Activated CD4-positive, alpha-beta memory T cell treated with anti-CD3 and anti-CD28 coated beads for 36 hours (primary cell): ENCODE measurements at places on chromosomes 12 and 14.

DNA sequence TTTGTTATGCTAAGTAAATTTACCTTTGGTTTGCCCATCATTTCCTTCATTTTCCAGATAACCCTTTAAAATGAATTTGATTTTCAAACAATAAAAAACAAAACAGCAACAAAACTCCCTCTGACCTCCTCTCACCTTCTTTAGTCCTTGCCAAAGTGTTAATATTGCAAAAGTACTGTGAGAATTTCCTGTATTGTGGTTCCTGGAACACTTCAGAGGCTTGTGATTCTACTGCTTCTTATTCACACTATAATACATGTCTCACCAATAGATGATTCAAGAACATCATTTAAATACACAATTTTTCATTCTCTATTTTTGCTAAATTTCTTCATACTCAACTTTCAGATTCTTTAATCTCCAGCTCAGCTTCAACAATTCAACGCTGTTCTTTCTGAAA lies at the start of gene KLRD1:
KLRD1 (plus strand) TSS at position 241 of the 400 bp plus-strand sequence. CDS start 208 bp downstream, outside the sequence.
- no peak for DNase-seq

- peak; percentile 56 for DNase-seq
These were observed 2.7 kb downstream of the PCNX4 start for GRCh38 chr14:60094306-60094897.

DNA sequence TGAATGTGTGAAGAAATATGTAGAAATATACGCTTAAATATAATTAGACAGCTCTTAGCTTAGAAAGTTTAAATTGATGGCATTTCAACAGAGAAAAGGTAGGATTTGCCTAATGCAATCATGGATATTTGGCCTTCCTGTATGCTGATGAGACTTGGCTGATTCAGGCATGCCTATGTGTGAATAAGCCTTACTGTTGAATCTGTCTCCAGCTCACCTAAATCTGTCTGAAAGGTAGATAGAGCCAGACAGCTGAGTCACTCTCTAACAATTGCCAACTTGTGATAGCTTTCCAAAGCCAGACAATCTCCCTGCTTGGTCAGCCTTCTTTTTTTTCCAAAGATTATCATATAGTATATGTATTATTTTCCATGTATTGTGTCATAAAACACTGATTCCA lies 92.8 kb upstream of the FLRT2 start:
- DNase-seq: no peak

- DNase-seq: no peak
These were observed 27.4 kb downstream of the TMEM63C start for GRCh38 chr14:77208979-77209318.

DNA sequence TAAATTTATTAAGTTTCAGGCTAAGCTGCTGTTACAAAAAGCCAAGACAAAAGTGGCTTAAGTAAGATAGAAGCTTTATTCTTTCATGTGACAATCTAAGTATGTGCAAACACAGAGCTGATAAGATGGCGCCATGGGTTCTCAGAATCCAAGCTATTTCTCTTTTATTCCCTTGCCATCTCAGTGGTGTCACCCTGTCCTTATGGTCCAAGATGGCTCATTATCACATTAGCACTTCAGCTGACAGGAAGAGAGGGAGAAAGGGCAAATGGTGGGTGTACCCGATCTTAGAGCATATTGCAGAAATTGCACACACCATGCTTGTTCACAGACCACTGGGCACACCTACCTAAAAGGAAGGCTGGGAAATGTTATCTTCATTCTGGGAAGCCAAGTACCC lies 211.7 kb downstream of the TMTC2 start:
- DNase-seq: no peak

GRCh38 chr12:116958402-116959197 lies 47.9 kb downstream of the FBXW8 start:
- DNase-seq: peak; percentile 60

DNA sequence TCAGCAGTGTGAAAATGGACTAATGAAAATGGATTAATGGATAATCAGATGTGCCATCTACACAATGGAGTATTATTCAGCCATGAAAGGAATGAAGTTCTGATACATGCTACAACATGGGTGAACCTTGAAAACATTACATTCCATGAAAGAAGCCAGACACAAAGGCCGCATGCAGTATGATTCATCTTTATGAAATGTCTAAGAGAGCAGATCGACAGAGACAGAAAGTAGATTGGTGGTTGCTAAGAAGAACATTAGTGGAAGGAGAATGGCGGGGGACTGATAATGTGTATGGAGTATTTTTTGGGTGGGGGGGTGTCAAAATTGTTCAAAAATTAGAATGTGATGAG lies 47.3 kb downstream of the PRKAB1 start:
- no peak for DNase-seq

DNA sequence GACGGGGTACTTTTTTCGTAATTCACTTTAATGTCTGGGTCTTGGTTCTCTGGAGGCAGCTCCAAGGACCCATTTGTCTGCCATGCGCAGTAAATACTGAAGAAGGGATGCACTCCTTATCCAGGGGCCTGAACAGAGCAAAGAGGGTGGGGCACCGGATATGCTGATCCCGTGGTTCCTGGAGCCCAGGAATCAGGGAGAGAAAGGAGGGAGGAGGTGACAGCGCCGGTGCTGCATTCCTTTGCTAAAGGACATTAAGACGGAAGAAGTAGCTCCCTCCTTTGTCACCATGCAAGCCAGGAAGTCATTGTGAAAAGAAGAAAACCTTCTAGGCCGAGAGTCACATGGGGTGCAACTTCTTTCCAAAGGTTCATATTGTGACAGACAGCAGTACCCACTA lies 1057.7 kb downstream of the VRK1 start:
- DNase-seq: no peak

DNA sequence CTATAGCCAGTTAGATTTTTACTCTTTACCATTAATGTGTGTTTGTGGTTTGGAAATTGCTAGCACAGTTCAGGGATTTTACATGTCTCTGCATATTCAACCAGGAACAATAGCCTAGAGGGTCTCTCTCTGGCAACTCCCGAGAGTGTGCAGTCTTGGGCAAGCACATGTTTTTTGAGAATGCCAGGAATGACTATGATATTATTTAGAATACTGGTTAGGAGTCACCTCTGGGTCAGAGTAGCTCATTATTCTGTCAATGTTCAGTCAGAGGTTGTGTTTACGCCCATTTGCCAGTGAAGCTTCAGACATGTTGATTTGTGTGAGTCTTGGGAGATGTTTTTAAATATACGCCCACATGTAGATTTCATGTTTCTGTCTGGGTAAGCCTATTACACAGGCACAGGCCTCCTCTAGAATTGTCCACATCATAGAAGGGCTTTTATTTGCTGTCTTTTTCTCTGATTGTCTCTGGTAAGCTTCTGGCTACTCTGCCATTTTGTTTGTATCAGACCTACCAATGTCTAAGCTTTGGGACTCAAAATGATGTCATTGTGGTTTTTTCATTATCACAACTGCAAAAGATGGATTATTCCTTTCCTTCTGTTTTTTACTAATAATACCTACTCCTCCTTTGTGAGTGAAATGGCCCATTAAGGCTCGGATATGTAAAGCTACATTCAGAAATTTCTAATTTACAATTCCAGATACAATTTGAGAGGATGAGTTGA lies 203.1 kb upstream of the PPFIA2 start:
- no peak for DNase-seq

DNA sequence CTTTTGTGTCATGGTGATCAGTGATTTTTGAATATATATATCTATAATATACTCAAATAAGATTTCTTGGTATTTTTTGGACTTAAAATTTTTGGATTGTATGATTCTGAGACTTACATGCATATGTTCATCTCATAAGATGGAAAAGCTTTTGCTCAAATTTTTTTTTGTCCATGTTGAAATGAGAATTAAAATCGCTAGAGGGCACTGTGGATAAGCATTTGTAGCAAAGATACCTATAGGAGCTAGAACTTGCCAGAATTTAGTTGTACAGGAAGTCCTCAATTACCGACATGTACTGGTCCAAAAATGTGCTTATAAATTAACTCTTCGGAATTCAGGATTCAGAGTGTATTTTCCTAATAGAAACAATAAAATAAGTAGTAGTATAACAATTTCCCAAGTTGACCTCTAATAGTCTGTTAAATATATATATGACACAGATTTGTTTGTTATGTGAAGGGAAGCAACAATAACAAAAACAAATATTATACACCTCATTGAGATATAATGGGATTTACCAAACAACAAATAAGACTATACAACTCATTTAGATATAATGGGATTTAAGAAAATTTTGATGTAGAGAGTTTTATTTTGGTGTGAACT lies 179.6 kb downstream of the TMEM117 start:
- no peak for DNase-seq

GRCh38 chr14:69855180-69855832 lies 23.9 kb upstream of the SMOC1 start:
- DNase-seq: no peak

- DNase-seq: no peak
These were observed 14.4 kb upstream of the GUCY2C start for GRCh38 chr12:14710632-14711320.

GRCh38 chr12:115455268-115455681 lies 771.3 kb upstream of the TBX3 start:
- no peak for DNase-seq

DNA sequence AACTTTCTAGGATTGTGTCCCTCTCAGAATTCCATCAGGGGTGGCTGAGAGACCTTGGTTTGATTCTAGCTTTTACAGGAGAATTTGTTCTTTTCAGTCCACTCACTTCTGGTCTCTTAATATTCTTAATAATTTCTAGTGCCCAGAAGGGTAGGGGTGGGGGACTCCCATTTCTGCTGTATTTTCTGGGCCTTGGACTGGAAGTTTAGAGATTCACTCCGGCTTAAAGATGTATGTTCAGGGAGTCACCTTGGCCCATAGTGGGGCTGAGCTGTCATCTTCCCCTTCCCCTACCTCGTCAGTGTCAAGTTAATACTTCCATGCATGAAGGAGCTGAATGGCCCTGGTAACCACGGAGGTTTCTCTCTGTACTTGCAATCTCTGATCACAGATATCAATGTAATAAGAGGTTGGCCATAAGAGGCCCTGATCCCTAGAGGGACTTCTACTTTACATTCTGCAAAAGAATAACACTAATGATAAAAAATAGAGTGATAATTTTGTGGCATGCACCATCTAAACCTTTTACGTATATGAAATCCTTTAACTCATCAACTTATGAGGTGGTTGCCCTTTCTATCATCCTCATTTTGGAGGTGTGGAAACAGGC lies 6.7 kb downstream of the KRT81 start:
- DNase-seq: no peak

DNA sequence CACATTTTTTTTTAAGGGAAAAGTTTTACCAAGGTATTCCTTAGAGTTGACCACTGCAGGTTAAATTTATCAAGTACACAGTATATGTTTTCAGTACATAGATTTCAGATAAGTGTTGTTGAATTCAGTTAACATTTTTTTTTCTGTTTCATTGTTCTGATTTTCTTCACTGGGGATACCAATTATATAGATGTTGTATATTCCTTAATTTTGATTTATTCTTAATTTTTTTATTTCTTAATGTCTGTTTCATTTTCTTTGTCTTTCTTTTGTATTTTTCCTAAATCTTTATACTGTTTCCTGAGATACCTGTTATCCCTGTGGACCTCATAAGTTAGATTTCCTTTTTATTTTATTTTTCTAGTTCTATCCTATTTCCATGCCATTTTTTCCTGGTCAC lies 234.8 kb downstream of the TTC6 start:
- no peak for DNase-seq

- DNase-seq: no peak
These were observed 653.5 kb downstream of the FSCB start for GRCh38 chr14:43853541-43853940.

GRCh38 chr14:32733015-32733414 lies 205.7 kb upstream of the NPAS3 start:
- no peak for DNase-seq

DNA sequence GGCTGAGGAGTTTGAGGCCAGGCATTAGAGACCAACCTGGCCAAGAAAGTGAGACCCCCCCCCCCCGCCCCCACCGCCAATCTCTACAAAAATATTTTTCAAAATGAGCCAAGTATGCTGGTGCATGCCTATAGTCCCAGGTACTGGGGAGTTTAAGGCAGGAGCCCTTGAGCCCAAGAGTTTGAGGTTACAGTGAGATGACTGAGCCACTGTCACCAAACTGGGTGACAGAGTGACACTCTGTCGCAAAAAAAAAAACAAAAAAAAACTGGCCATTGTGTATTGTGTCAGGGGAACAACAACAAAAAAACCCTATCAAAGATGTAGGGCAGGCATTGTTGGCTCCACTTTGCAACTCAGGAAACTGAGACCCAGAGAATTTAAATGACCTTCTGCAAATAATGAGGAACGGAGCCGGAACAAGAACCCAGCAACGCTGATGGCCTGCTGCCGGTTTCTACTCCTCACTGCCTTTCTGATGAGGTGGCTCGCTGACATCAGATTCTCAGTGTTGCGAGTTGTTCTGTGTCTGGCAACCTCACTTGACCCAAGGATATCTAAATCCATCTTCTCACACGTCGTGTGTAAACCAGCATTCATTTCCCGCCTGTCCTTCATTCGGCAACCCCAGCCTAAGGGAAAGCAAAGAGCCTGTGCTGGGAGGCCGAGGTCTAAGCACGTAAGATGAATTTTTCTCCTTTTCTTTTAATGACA lies 195.2 kb upstream of the CRY1 start:
- no peak for DNase-seq

GRCh38 chr14:45715946-45716345 lies 462.9 kb upstream of the MIS18BP1 start:
- DNase-seq: no peak

DNA sequence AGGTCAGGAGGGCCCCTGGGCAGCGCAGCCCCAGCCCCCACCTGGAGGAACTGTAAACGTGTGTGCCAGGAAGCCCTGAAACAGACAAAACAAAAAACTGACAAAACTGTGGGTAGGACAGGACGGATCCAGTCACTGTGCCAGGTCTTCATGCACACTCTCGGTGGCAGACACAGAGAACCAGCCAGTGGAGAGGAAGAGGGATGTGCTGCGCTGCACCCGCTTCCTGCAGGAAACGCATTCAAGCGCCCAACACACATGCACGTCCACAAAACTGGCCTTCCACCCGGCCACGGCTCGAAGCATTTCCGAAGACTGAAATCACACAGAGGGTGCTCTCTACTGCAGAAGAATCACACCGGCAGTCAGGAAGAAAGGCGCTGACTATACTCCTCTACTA lies 16.9 kb downstream of the BRF1 start:
- no peak for DNase-seq

- no peak for DNase-seq
These were observed 97.1 kb downstream of the TNFAIP2 start for GRCh38 chr14:103220134-103220981.

- DNase-seq: no peak
These were observed 38.7 kb downstream of the TTC8 start for GRCh38 chr14:88863167-88863566.

GRCh38 chr12:100324498-100324897 lies 32.4 kb upstream of the SLC17A8 start:
- no peak for DNase-seq

DNA sequence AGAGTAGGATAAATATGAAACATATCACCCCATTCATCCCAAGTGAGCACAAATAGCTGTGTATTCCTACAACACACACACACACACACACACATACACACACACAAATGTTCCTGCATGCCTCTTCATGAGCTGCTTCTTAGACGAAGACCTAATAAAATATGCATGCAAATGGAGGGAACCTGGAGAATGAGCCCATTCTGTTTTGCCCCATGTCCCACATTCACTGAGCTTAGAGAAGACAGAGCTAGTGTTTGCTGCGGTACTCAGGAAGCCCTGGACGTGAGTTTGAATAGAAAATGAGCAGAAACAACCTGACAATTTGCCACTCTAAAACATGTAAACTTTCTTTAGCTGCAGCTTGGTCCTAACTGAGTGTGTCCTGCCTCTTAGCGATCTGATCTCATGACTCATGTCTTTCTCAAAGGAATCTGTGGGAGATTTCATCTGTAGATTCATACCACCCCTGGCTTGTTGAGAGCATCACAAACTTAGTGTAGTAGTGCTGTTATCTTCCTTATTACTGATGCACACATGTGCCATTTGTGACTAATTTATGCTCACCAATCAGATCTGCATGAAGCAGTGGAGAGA lies 86.8 kb downstream of the ITPR2 start:
- DNase-seq: no peak
